ENCODE measurements at places on chromosomes 12 and 14. TPM values are rescaled to one million over a fixed set of nuclear protein-coding genes. Genes with fewer than 3 reads are reported as not detected.

Gene NOVA1
- total RNA-seq = 6.7 TPM

Gene MPHOSPH9
- total RNA-seq = 68.7 TPM

Gene PPP1R36
- 0.24 TPM for total RNA-seq

Gene HOXC4
- total RNA-seq = 4.7 TPM

DNA sequence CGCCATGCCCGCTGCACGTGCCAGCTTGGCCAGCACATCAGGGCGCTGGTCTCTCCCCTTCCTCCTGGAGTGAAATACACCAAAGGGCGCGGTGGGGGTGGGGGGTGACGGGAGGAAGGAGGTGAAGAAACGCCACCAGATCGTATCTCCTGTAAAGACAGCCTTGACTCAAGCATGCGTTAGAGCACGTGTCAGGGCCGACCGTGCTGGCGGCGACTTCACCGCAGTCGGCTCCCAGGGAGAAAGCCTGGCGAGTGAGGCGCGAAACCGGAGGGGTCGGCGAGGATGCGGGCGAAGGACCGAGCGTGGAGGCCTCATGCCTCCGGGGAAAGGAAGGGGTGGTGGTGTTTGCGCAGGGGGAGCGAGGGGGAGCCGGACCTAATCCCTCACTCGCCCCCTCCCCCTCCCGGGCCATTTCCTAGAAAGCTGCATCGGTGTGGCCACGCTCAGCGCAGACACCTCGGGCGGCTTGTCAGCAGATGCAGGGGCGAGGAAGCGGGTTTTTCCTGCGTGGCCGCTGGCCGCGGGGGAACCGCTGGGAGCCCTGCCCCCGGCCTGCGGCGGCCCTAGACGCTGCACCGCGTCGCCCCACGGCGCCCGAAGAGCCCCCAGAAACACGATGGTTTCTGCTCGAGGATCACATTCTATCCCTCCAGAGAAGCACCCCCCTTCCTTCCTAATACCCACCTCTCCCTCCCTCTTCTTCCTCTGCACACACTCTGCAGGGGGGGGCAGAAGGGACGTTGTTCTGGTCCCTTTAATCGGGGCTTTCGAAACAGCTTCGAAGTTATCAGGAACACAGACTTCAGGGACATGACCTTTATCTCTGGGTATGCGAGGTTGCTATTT lies 914 bp upstream of the CCND2 start:
- DNase-seq = peak; percentile 73
- peaks cover 7% of the 10 kb centered on the region for H3K4me1 ChIP-seq
- H3K27ac ChIP-seq = peak overlapping the region; percentile 89
- peak overlapping the region; percentile 93 for H3K4me3 ChIP-seq
- H3K27me3 ChIP-seq = no peaks in the 10 kb centered on the region
- peaks cover 37% of the 10 kb centered on the region for H3K36me3 ChIP-seq

GRCh38 chr14:52310541-52310940 lies 3.6 kb upstream of the PTGER2 start:
- no peak overlapping the region for H3K4me3 ChIP-seq
- DNase-seq = no peak
- H3K27ac ChIP-seq = no peak overlapping the region
- no peaks in the 10 kb centered on the region for H3K36me3 ChIP-seq
- H3K27me3 ChIP-seq = no peaks in the 10 kb centered on the region

Data from SJCRH30 (cell line).